Mesothelial cell of epicardium (in vitro differentiated cells): ENCODE measurements at places on chromosomes 1 and 21.

GRCh38 chr1:74388855-74389254, 123.6 kb downstream of the LRRC53 start:
- no peak for DNase-seq

DNA sequence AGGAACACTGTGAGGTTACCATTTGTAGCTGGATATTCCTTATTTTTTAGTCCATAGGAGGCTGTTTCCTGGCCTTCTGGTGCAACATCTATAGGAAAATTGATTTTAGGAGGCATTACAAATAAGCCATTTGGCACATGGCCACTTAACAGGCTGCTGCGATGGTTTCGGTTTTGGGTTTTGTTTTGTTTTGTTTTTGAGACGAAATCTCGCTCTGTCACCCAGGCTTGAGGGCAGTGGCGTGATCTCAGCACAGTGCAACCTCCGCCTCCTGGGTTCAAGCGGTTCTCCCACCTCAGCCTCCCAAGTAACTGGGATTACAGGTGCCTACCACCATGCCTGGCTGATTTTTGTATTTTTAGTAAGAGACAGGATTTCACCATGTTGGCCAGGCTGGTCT, 20.1 kb upstream of the LRRC8D start:
- no peak for DNase-seq

DNA sequence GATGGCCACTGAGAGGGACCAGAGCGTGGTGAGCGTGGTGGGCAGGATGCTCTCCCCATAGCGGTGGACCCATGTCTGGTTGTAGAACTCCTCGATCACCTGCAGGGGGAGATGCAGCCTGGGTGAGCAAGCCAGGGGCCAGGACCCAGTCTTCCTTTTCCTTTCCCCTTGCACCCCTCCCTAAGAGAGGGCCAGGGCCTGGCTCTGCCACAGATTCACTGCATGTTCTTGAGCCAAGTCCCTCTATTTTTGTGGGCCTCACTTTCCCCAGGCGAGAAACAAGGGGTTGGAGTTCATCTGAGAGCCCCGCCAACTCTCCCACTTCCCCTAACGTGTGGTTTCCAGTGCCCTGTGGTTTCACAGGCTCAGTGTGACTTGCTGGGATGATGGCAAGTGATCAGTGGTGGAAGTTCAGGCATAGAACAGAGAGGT, 27.5 kb downstream of the SLC2A1 start:
- DNase-seq: no peak

- DNase-seq: no peak
Measured at GRCh38 chr1:30618335-30618747, 105.0 kb downstream of the MATN1 start.

GRCh38 chr1:228478912-228479711, 8.1 kb upstream of the RNF187 start:
- DNase-seq: no peak

DNA sequence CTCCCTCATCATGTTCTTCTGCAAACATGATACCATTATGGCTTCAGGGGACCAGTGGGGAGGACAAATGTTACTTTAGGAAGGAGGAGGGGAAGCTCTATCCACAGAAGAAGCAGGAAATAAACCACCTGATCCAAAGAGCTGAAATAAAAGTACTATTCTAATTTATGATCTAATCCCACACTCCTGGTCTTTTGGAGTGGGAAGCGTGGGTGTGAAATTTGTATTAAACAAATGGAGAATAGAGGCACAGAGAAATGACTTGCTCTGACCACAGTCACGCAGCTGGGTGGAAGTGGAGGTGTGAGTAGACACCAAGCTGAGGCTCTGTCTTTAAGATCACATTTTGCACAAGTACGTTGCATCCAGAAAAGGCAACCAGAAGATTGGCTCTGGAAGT, 14.5 kb upstream of the STUM start:
- DNase-seq: no peak

GRCh38 chr1:245538671-245539070, 383.9 kb downstream of the KIF26B start:
- DNase-seq: no peak

GRCh38 chr1:102742426-102742825, 365.9 kb downstream of the COL11A1 start:
- no peak for DNase-seq

GRCh38 chr21:29297483-29298347, 1.0 kb upstream of the BACH1 start:
- DNase-seq: no peak

DNA sequence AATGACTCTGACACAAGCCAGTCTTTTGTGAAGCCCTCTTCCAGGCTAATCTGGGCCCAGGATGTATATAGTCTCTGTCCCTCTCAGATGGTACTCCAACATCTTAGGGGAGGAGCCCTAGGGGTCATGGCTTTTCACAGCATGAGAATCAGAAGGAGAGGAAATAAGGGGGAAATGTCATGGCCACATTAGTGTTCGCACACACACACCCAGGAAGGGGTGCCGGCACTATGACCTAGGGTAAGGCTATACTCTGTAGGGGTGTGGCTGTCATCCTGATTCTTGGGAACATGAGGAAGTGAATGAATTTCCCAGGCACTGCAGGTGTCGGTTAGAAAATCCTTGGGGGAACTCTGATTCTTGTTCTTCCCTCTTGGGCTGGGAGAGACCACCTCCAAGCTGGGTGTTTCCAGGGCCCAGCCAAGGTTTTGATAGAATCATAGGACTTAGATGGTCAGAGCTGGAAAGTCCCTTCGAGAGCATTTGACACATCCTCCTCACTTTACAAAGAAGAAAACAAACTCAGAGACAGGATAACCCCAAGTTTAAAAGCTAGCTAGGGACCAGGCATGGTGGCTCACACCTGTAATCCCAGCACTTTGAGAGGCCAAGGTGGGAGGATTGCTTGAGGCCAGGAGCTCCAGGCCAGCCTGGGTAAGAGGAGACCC, 22.0 kb downstream of the GFI1 start:
- no peak for DNase-seq

DNA sequence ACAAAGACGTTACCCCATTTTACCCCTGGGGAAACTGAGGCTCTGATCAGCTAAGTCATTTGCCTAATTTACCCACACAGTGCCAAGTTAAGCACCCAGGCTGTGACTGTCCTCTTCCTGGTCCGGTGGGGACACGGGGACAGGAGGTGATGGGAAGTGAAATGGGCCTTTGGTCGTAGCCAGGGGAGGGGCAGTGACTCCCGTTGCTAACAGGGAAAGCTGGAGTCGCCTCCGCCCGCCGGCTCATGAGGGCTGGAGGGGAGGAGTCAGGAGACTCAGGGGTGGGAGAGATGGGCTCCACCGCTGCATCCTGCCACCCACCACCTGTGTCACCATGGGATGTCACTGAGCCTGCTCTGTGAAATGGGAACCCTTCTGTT, 139.3 kb downstream of the PGBD5 start:
- DNase-seq: no peak

- no peak for DNase-seq
Measured at GRCh38 chr1:100019220-100019619, 49.4 kb downstream of the SLC35A3 start.

GRCh38 chr1:36913484-36914060, 120.7 kb downstream of the GRIK3 start:
- no peak for DNase-seq

- no peak for DNase-seq
Measured at GRCh38 chr1:45221716-45222115, 15.3 kb upstream of the ZSWIM5 start.

DNA sequence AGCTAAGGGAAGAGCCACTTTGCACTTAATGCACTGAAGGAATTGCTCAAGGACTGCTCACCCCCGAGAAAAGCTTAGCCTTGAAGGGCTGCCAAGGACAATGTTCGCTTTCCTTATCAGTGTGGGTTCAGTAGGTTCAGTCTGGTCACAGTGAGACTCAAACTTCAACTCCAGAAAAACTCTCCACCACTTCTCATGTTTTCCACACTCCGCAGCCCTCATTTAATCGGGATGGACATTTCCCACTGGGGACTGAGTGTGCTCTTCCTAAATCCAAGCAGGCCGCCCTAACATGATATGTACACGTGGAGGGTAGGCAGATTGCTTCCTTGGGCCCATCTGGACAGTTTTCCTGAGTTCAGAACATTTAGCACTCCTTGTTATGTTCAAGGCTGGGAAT, 19.5 kb downstream of the SUSD4 start:
- DNase-seq: no peak

- DNase-seq: no peak
Measured at GRCh38 chr1:208540724-208541123, 296.5 kb upstream of the PLXNA2 start.

DNA sequence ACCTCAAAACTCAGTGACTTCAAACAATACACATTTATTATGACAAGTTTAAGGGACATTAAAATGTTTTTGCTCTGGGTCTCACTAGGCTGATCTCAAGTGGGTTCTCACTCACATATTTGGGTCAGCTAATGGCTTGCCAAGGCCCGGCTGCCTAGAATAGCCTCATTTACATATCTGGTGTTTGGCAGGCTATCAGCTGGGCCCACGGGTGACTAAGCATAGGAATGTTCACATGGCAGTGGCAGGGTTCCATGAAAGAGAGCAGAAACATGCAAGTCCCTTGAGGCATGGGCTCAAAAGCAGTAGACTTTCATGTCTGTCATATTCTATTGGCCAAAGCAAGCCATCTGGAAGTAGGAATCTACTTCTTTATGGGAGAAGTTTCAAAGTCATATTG, 492.6 kb downstream of the KCNT2 start:
- DNase-seq: no peak

GRCh38 chr1:5970610-5971273, 21.5 kb downstream of the NPHP4 start:
- peak; percentile 8 for DNase-seq

DNA sequence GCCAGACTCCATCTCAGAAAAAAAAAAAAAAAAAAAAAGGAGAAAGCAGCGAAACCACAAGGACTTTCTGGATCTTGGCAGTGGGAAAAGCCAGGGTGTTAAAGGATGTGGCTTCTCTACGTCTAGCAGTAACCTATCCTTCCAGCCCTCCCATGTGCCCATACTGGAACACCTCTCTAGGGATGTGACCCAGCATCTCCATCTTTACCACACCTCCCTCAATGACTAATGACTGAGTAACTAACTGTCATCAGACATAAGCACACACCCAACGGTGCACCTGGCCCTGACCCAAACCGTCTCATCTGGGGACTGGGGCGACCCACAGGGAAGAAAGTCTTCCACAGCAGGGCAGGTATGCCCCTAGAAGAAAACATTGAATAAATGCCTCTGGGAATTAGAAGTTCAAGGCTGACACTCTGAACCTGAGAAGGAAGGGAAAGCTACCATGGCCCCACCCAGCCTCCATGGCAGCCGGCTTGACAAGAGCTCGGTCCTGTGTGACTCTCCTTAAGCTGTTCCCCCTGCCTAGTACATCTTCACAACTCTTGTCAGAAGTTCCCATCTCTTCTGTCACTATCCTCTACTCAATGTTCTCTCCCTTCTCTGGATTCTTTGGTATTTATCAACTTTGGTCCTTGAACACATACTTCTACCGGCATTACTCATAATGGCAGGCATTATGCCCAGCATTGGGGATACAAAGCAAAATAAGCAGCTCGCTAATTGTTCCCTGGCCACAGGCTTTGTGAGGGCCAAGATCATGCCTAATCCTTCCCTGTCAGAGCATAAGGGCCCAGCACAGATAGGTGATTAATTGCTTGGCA, 14.8 kb upstream of the PAQR6 start:
- DNase-seq: no peak

- DNase-seq: no peak
Measured at GRCh38 chr1:93078203-93078602, 880 bp upstream of the MTF2 start.

- no peak for DNase-seq
Measured at GRCh38 chr1:212968368-212968863, 18.1 kb downstream of the VASH2 start.

- DNase-seq: no peak
Measured at GRCh38 chr1:36111151-36111550, 13.9 kb downstream of the COL8A2 start.

DNA sequence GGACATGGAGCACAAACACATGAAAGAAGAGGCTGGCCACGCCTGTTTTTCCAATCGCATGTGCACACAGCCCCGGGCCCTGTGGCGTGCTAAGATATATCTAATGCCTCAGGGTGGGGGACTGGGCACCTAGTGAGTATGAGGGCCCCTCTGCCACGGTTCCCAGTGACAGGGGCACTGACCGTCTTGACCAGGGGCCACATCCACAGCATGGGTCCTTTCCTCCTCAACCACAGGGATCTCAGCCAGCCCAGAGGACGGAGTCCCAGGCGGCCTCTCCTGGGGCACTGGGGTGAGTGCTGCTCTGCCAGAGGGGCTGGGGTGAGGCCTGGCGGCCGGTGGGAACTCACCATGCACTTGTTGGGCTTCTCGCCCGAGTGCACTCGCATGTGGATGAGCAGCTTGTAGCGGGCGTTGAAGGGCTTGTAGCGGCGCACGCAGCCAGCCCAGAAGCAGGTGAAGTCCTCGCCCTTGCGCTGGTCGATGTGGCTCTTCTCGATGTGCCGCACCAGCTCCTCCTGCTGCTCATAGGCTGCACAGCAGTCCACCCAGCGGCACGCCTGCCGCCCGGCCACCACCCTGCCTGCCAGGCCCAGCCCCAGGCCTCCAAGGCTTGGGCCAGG, 134.7 kb downstream of the DMRTB1 start:
- no peak for DNase-seq

- no peak for DNase-seq
Measured at GRCh38 chr1:150162582-150162861, 12.8 kb downstream of the PLEKHO1 start.

- DNase-seq: no peak
Measured at GRCh38 chr1:186618401-186619170, 61.6 kb downstream of the PTGS2 start.

DNA sequence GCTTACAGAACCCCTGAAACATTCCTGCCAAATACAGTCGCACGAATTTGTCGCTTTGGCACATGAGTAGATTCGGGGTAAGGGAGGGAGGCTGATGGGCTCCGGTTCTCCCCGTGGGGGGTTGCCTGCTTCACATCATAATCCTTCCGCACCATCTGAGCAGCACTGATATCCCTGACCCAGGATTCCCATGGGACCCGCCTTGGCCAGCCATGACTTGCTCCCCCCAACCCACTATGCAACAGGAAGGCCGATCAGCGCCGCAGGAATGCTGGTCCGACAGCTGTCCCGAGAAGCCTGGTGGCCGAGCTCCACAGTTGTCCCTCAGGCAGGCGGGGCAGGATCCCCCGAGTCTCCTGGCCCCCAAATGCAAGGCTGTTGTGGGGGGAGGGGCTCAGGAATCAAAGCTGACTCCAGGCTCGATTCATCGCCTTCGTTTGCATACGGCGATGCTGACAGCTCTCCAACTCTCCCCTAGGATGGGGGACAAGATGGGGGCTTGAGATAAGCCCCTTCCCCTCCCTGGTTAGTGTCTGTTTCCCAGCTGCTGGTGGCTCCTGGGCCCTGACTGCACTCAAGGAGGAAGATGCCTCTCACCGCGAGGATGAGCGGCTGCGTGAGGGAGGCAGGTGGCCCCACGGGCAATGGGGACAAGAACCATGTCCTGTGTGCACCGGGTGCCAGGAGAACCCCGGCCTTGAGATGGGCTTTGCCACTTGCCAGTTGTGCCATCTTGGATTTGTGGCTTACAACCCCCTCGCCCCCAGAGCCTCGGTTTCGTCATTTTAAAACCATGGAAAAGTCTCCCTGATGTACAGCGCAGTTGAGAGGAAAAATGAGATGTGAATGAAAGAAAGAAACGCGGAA, 9.3 kb downstream of the DRAXIN start:
- no peak for DNase-seq
